ENCODE measurements at places on chromosomes 4 and X. TPM values are rescaled to one million over a fixed set of nuclear protein-coding genes. Genes with fewer than 3 reads are reported as not detected.
A peak's percentile ranks its signal among the peaks of the same experiment; 100 is the strongest.

AMOT gene
- 0.58 TPM for total RNA-seq

CD38 gene
- not detected for total RNA-seq

GLRA3 gene
- not detected for total RNA-seq

RBM46 gene
- not detected for total RNA-seq

DRD5 gene
- not detected for total RNA-seq

HERC5 gene
- total RNA-seq = 2.6 TPM

ENAM gene
- not detected for total RNA-seq

CXCL8 gene
- 360 TPM for total RNA-seq

SORCS2 gene
- 6.6 TPM for total RNA-seq

AFF2 gene
- not detected for total RNA-seq

TRIM61 gene
- not detected for total RNA-seq

- no peaks in the 10 kb centered on the region for H3K27me3 ChIP-seq
- no peaks in the 10 kb centered on the region for H3K36me3 ChIP-seq
- H3K4me3 ChIP-seq = no peak overlapping the region
Measured at GRCh38 chr4:10326075-10326474, 131.2 kb downstream of the ZNF518B start.

DNA sequence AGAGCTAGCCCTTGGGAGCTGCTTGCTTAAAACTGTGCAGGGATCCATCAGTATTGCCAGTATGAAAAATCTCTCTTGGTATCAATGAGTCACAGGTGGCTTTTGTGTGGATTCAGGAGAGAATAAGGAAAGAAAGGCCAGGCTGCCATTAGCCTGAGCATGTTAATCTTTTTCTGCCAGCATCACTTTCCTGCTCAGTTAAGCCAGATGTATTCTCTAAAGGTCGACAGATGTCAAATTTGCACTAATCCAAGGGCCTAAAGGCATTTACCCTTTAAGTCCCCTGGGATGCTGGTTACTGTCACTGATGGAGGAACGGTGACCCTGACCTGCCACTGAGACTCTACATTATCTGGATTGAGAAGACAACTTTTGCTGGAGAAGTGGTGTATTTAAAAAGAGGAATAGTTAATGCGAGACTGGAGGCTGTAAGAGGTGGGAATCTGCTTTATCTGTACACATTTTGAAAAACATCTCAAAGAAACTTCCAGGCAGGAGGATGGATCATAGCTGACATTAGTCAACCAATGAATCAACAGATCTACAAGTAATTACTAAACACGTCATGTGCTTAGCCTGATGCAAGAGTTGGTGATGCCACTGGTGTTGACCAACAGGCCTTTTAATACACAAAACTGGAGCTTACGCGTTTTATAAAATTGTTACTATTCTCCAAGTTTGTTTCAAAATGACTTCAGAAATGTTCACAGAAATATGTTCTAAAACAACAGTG is 241.4 kb upstream of the ANXA3 start:
- no peaks in the 10 kb centered on the region for H3K4me1 ChIP-seq
- no peak overlapping the region for H3K27ac ChIP-seq
- no peak for DNase-seq
- no peak overlapping the region for H3K4me3 ChIP-seq
- H3K36me3 ChIP-seq = no peaks in the 10 kb centered on the region

DNA sequence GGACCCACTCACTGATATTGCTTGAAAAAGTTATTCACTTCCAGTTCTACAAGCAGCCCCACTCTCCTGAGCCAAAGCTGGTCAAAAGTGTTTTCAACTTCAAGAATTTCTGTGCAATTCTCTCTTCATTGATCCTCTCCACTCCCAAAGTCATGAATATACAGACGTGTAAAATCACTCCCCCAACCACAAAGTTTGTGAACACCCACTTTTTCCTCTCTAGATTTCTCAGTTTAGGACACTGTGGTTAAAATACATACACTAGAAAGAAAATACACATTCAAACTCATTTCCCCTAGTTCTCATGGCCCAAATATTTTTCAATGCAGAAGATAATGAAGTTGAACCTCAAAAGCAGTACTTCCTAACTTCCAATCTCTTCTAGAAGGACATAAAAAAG is 116.3 kb downstream of the MSN start:
- no peaks in the 10 kb centered on the region for H3K4me1 ChIP-seq
- DNase-seq = no peak
- no peak overlapping the region for H3K27ac ChIP-seq
- no peaks in the 10 kb centered on the region for H3K36me3 ChIP-seq
- peaks cover 13% of the 10 kb centered on the region for H3K27me3 ChIP-seq

DNA sequence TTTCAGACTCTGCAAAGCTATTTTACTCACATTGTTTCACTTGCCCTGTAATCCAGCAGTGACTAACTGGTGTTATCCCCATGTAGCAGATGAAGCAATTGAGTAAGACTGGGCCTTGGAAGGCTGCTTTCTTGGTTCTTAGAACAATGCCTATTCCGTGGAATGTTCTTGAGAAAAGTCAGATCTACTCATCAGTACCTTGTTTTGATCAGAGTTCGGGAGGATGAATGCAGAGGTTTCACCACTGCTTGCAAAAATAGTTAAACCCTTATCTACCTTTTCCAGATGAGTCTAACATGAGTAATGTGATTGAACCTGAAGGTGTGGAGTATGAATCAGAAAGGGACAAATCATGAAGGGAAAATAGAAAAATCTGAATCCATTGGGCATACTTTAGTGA is 1.8 kb downstream of the MAOB start:
- no peaks in the 10 kb centered on the region for H3K27me3 ChIP-seq
- H3K27ac ChIP-seq = no peak overlapping the region
- no peaks in the 10 kb centered on the region for H3K36me3 ChIP-seq
- H3K4me3 ChIP-seq = no peak overlapping the region
- peaks cover 16% of the 10 kb centered on the region for H3K4me1 ChIP-seq

- H3K36me3 ChIP-seq = no peaks in the 10 kb centered on the region
- no peak for DNase-seq
- H3K4me1 ChIP-seq = no peaks in the 10 kb centered on the region
- H3K27me3 ChIP-seq = no peaks in the 10 kb centered on the region
- no peak overlapping the region for H3K27ac ChIP-seq
- H3K4me3 ChIP-seq = no peak overlapping the region
Measured at GRCh38 chr4:39067451-39067850, 5.4 kb downstream of the KLHL5 start.

GRCh38 chr4:118997601-118998000 is 108.9 kb downstream of the SYNPO2 start:
- no peaks in the 10 kb centered on the region for H3K4me1 ChIP-seq
- no peak overlapping the region for H3K4me3 ChIP-seq
- no peak overlapping the region for H3K27ac ChIP-seq
- H3K36me3 ChIP-seq = no peaks in the 10 kb centered on the region
- no peak for DNase-seq
- H3K27me3 ChIP-seq = no peaks in the 10 kb centered on the region

- no peak overlapping the region for H3K4me3 ChIP-seq
- H3K36me3 ChIP-seq = no peaks in the 10 kb centered on the region
- H3K27me3 ChIP-seq = no peaks in the 10 kb centered on the region
- no peaks in the 10 kb centered on the region for H3K4me1 ChIP-seq
Measured at GRCh38 chr4:143581331-143581946, 67.9 kb downstream of the SMARCA5 start.

DNA sequence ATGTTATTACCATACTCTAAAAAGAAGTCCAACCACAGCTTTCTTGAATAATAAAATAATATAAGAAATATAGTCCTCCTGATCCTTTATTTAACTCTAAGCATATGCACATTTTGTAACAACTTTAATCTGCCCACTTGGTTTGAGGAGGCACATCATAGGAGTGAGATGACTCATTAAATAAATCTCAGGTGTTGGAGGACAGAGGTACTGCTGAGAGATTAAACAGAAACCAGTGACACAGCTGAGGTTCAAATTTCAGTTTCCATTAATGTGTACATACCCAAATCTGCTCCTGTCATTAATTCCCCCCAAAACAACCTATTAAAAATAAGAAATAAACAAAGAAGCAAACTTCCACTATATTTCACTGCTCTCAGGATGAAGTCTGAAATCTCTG is 211.0 kb downstream of the KCTD8 start:
- peak; percentile 23 for DNase-seq
- no peak overlapping the region for H3K27ac ChIP-seq
- H3K4me3 ChIP-seq = no peak overlapping the region
- no peaks in the 10 kb centered on the region for H3K27me3 ChIP-seq
- H3K4me1 ChIP-seq = no peaks in the 10 kb centered on the region
- no peaks in the 10 kb centered on the region for H3K36me3 ChIP-seq

DNA sequence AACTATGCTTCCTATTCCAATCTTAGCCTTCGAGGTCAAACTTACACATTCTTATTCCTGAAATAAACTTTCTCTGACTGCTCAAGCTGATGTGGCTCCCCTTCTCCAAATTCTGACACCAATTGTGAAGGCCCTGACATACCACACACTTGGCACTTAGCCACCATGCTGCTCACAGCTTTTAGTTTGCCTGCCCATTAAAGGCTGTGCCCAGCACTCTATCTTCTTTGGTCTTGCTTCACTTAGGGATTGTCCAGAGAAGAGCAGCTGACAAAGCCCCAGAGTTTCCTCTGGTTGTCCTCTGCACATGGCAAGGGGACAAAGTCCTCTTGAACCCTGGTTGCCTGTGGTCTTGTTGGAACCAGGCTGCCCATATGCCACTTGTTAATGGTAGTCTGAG is 126.1 kb downstream of the ARHGEF9 start:
- DNase-seq = no peak
- H3K36me3 ChIP-seq = no peaks in the 10 kb centered on the region
- H3K4me1 ChIP-seq = no peaks in the 10 kb centered on the region
- no peak overlapping the region for H3K4me3 ChIP-seq

DNA sequence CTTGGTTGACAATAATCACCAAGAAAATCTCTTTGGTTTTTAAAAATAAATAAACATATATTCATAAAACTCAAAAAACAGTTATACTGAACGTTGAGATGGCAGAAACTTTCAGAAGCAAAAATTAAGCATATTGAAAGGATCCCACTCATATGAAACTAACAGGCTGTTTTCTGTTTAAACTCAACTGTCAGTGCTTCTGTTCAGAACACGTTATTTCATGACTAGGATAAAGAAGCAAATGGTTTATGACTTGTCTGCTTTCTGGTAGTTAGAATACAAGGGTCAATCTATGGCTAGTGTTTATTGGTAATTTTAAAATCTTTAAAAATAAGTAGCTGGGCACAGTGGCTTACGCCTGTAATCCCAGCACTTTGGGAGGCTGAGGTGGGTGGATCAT is 4.1 kb downstream of the GPR82 start:
- H3K27me3 ChIP-seq = no peaks in the 10 kb centered on the region
- DNase-seq = no peak
- H3K4me1 ChIP-seq = no peaks in the 10 kb centered on the region
- no peaks in the 10 kb centered on the region for H3K36me3 ChIP-seq
- no peak overlapping the region for H3K4me3 ChIP-seq

DNA sequence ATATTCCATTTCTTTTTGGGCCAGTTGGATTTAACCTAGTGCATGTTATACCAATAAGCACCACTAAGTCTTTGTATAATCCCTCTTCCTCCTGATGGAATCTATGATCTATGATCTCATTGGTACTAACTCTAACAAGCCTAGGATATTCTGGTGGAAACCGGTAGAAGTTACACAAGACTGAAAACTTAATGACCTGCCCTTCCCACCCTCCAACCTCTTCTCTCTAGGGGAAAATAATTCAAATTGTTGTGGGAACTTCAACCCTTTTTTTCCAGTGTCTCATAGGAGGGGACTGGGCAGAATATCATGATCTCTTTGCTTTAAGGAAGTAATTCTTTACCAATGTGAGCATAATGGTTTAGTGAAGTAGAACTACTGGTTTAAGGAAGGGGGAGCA is 289.5 kb upstream of the BOD1L1 start:
- H3K36me3 ChIP-seq = no peaks in the 10 kb centered on the region
- H3K27me3 ChIP-seq = no peaks in the 10 kb centered on the region
- DNase-seq = no peak
- peaks cover 22% of the 10 kb centered on the region for H3K4me1 ChIP-seq

- peaks cover 30% of the 10 kb centered on the region for H3K4me1 ChIP-seq
- DNase-seq = no peak
- H3K27me3 ChIP-seq = no peaks in the 10 kb centered on the region
- H3K27ac ChIP-seq = peak overlapping the region; percentile 93
- H3K36me3 ChIP-seq = peaks cover 17% of the 10 kb centered on the region
Measured at GRCh38 chr4:55949482-55949802, 697 bp downstream of the CEP135 start.

DNA sequence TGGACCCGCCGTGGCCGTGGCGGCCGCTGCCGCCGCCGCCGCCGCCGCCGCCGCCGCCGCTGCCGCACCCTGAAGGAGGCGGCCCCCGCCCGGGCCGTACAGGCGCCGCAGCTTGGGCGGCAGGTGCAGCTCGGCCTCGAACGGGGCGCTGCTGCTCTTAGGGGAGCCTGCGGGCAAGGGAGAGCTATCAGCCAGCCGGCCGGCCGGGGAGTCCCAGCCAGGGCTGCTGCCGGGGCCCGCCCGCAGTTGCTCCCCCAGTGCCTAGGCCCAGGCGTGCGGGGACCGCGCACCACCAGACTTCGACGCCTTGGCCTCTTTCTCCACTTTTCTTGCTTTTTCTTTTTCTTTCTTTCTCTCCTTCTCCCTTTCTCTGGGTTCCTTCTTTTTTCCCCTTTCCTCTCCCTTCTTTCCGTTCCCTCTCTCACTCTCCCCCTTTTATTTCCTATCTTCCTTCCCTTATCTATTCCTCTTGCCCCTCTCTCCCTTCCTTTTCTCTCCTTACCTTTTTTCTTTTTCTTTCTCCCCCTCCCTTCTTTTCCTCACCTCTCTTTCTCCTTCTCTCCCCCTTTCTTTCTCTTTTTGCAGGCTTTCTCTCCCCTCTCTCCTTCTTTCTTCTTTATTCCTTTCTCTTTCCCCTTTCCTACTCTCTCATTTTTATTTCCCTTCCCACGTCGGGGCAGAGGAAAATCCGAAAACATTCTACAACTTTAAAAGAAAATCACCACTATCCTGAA is 2.0 kb downstream of the ARX start:
- peaks cover 52% of the 10 kb centered on the region for H3K27me3 ChIP-seq
- H3K4me3 ChIP-seq = no peak overlapping the region
- no peaks in the 10 kb centered on the region for H3K4me1 ChIP-seq
- no peaks in the 10 kb centered on the region for H3K36me3 ChIP-seq
- no peak overlapping the region for H3K27ac ChIP-seq

- no peak for DNase-seq
- H3K27me3 ChIP-seq = no peaks in the 10 kb centered on the region
- H3K4me1 ChIP-seq = no peaks in the 10 kb centered on the region
- H3K36me3 ChIP-seq = peaks cover 6% of the 10 kb centered on the region
Measured at GRCh38 chr4:169440446-169440845, 169.7 kb upstream of the SH3RF1 start.

GRCh38 chrX:63784902-63785707 is at the start of gene ARHGEF9:
Gene ARHGEF9 (minus strand): TSS chrX:63785214. CDS start chrX:63785145, 69 bp downstream.
- no peak within 1 kb of the TSS for H3K4me3 ChIP-seq
- H3K36me3 ChIP-seq = no peaks in the 10 kb centered on the region
- no peaks in the 10 kb centered on the region for H3K4me1 ChIP-seq
- no peak within 1 kb of the TSS for H3K27ac ChIP-seq
- no peaks in the 10 kb centered on the region for H3K27me3 ChIP-seq

GRCh38 chrX:44891642-44892041 is 18.7 kb downstream of the KDM6A start:
- H3K27me3 ChIP-seq = no peaks in the 10 kb centered on the region
- no peak overlapping the region for H3K27ac ChIP-seq
- no peaks in the 10 kb centered on the region for H3K4me1 ChIP-seq
- DNase-seq = no peak
- 0 out of 2 replicates have a peak, but pooled peaks cover 5% of the 10 kb centered on the region for H3K36me3 ChIP-seq

GRCh38 chr4:141132072-141132708 is 1.1 kb downstream of the RNF150 start:
- no peak overlapping the region for H3K27ac ChIP-seq
- H3K27me3 ChIP-seq = peaks cover 90% of the 10 kb centered on the region
- DNase-seq = no peak
- H3K36me3 ChIP-seq = no peaks in the 10 kb centered on the region

All from PC-3 (cell line).